ENCODE measurements at places on chromosomes 12 and 14.

- DNase-seq = no peak
These were observed 17.3 kb downstream of the GALC start for GRCh38 chr14:87975636-87976035.

- peak; percentile 14 for DNase-seq
These were observed 1.7 kb downstream of the RARG start for GRCh38 chr12:53230108-53230845.

DNA sequence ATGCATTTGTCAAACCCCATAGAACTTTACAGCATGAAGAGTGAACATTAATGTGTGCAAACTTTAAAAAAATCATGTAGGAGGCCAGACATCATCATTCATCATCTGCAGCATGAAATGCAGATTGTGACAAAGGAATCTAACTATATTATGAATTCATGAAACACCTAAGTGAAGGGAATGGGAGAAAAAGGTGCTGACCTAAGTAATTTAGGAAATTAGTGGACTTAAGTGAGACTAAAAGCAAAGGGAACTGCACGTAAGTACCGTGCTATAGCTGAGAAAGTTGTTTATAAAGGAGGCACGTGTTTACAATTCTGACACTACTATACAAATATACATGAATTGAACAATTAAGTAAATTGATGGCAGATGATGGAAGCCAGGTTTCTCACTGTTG lies 37.6 kb upstream of the JDP2 start:
- no peak for DNase-seq

GRCh38 chr14:100221533-100222223 lies 17.3 kb upstream of the YY1 start:
- DNase-seq = peak; percentile 69

DNA sequence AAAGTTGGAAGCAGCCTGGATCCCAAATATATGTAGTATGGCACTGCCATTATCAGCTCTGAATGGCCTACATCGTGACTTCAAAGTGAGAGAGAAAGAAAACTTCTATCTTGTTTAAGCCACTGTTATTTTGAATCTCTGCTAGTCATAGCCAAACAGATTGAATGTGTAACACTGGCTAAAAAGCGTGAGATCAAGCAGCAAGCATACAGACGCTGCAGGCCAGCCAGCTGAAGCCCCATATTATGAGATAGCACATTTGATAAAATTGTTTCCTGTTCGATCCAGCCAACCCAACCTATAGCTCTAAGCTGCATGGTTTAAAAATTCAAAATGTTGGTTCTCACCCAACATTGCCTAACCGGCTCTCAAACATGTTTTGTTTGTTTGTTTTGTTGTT lies 95.0 kb downstream of the DUSP6 start:
- DNase-seq = no peak
